ENCODE measurements at places on chromosomes 3 and 15.
A peak's percentile ranks its signal among the peaks of the same experiment; 100 is the strongest.

DNA sequence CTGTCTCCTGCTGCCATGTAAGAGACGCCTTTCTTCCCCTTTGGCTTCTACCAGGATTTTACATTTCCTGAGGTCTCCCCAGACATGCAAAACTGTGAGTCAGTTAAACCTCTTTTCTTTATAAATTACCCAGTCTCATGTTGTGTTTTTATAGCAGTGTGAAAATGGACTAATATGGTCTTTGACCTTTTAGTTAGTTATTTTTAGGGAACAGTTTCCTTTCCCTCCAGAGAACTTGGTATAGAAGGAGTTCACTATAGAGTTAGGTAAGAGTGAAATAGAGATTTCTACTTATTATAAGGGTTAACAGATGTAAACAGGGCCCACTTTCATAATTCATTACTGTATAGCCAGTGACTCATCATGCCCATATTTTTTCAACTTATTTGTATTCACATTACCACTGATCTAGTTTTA lies 170.9 kb downstream of the UNC13C start:
- no peak for DNase-seq

- DNase-seq: peak; percentile 37
Measured at GRCh38 chr3:112619295-112619694, 21.6 kb downstream of the CCDC80 start.

DNA sequence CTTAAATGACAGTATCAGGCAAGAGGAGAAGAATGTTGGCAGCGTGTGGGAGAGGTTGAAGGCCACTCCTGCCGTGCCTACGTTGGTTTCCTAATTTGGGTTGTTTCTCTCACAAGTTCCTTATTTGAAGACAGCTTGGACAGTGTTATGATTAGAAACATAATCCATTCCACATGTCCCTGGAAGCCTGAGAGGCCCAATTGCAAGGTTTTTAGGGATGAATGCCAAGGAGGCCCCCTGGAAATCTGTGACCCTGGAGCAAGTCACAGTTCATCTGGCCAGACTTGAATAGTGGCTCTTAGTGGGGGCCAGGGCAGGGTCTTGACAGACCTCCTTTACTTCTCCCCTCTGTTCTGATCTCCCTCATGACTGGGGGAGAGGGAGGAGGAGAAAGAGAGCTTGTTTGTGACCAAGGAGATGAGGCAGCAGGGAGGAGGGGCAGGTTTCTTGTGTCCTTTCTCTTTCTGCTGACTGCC lies 584.4 kb upstream of the TBL1XR1 start:
- DNase-seq: peak; percentile 80

DNA sequence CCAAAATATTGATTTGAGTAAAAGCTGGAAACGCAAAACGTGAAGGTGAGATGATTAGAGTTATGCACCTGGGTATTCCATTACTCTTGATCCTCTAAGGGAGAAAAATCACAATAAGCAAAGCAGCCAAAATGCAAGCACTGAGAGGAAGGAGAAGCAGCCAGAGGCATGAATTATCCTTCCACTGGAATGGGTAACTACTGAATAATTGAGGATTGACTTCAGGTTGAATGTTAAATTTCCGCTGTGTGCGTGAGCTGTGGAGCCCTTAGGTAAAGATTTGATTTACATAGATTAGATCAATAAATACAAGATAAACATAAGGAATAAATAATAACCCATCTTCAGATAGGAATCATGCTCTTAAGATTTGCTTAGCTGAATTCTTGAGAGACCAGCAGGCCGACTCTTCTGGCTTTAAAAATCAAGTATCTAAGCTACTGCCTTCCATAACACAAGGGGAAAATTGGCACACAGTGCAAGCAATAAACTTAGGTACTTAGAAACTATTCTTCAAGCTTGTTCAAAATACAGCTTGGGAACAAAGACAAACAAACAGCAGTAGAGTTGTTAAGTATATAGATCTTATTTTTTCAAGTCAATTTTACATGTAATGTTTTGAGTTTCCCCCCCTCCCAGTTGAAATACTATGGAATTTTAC lies 1459.5 kb downstream of the ZPLD1 start:
- DNase-seq: no peak

DNA sequence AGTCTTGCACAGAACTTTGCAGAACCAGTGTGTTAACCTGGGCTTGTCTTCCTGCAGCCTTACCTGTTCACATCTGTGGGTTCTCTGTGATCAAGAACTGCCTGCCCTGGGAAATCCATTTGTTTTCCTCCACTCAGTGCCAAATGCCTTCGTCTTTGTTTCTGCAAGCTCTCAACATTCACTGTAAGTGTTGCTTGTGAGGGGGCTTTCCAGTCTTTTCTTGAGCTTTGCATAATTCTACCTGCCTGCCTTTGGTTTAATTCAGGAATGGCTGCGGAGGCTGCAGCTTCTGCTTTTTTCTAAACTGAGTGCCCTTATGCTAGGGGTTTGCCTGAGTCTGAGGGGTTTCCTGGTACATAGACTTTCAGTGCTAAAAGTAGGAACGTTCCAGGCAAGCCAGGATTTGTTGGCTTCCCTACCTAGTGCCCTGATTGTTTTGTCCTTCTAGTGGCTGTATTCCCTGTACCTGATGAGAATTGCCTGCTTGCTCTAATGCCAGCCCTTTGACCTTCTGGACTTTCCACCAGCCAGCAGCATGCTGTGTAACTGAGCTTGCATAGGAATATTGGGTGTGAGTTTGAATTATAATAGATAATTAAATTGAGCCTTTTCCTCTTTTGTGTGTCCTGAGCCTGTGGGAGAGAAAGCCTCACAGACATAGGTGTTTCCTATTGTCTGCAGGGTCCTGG lies 96.6 kb upstream of the CLSTN2 start:
- no peak for DNase-seq

GRCh38 chr15:101201411-101202174 lies 50.3 kb downstream of the CHSY1 start:
- peak; percentile 99 for DNase-seq

GRCh38 chr3:63855333-63855940 lies 8.2 kb downstream of the THOC7 start:
- DNase-seq: no peak

DNA sequence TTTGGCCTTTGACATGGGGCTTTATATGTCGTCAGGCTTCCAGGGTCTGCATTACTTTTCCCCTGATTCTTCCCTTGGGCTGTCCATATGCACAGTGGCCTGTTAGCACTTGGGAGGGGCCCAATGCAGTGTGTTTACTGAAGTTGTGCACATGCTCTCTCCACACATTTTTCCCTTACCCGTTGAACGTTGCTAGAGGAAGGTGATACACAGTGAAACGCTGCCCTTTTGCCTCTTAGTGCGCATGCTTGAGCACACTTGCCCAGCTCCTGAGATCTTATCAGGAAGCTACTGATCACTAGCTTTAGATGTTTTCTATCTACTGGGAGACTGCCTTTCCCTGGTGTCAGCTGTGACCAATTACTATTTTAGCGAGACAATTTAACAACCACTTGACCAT lies 1198.0 kb downstream of the ROBO1 start:
- DNase-seq: no peak

- DNase-seq: no peak
Measured at GRCh38 chr3:188339410-188340295, 185.7 kb downstream of the LPP start.

DNA sequence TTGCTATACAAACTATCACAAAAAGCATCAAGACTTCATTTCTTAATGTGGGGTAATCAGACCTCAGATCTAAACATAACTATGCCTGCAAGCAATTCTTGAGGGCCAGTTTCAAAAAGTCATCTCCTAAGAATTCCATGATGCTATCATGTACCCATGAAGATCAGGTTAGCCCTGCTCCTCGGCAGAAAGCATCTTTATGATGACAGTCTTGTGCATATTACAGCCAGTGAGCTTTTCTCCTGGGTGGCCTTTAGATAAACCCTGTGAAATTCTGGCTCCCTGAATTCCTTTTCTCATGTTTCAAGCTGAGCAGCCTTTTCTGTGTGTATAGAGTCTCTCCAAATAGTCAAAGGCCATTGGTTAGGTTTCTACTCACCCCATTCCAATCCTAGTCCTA lies 201.9 kb upstream of the MCTP2 start:
- peak; percentile 34 for DNase-seq

GRCh38 chr3:66795365-66795764 lies 202.7 kb upstream of the KBTBD8 start:
- peak; percentile 58 for DNase-seq

- no peak for DNase-seq
Measured at GRCh38 chr3:160001148-160001760, 12.6 kb downstream of the IL12A start.

DNA sequence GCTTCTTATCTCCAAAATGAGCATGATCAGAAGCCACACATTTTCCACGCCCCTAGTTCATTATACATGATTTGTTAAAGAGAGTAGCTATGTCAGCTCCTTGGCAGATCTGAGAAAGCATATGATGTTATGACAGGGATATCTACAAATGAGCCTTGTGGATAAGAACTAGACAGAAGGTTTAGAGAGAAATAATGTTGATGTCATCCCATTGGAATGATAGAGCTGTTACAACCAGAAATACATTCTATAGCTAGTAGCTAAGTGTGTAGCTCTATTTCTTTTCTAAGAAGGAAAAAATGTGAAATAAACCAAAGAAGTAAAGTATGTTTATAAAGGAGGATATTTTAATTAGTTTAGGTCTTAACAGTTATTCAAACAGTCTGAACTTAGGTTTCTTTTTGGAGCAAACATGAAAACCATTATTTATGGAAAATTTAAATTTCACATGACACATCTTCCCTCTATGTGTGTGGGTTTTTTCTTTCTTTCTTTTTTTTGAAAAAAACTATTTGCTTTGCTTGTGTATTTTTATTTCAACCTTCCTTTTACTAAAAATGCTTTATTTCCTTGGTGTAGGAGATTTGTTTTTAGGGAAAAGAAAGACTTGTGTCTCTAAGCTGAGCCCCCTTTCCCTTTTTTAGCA lies 167.7 kb downstream of the GHSR start:
- peak; percentile 87 for DNase-seq

- no peak for DNase-seq
Measured at GRCh38 chr15:59237924-59238331, 31.3 kb downstream of the LDHAL6B start.

DNA sequence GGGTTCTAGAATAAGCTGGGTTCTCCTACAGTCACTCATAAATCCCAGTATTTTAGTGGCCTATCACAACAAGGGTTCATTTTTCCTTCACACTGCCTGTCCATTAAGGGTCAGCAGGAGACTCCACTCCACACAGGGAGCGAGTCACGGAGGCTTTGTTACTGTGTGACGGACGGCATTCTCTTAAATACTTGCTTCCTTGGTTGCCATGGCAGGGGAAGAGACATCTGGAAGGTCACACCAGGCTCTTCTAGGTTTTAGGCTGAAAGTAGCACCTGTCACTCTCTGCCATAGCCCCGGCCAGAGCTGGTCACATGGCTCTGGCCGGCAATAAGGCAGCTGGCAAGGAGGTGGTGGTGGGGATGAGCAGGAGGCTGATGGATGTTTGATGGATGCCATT lies 89.4 kb upstream of the ANKRD34C start:
- DNase-seq: no peak

DNA sequence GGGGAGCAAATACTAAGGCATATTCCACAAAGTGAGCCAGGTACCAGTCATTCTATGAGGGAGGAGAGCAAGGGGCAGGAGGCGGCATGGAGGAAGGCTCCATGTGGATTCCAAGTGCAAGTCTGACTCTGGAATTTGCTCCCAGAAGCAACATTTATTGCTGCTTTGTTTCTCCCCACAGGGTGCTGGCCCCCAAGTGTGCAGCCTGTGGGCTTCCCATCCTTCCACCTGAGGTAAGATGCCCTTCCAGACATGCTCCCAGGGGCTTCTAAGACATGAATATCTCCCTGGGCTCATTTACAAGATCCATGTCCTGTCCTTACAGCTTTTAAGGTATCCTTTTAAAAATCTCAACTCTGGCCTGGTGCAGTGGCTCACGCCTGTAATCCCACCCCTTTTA lies 15.9 kb upstream of the SACM1L start:
- no peak for DNase-seq

DNA sequence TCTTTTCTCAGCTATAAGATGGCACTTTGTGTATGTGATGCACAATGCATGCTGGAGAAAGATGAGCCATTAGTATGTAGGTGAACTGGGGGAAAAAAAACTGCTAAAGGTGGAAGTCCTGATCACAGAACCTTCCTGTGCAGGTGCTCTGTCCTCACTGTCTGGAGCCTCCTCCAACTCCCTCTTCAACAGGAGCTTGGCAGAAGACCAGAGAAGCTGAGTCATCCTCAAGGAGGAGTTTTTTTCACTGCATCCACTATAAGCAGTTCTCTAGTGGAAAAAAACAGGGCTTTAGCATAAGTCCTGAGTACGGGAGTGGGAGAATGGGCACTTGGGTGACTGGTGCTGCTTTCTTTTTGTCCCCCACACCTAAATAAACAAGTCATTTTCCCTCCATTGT lies 168.4 kb upstream of the CADPS start:
- DNase-seq: no peak

DNA sequence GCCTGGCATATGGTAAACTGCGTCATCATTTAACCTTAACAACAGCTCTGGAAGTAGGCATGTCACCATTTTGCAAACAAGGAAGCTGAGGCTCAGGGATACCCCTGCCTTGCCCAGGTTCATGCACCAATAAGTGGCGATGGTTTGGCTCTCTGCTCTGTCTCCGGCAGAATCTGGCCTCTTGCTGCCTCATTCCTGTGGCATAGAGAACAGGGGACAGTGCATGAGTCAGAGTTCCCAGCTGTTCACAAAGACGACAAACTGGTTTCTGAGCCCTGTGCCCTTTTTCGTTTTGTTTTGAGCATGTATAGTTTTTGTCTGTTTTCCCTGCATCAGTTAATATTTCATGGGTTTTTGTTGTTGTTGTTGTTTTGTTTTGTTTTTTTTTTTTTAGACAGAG lies 236.8 kb downstream of the OPA1 start:
- DNase-seq: peak; percentile 45

GRCh38 chr15:98174286-98174685 lies 213.8 kb downstream of the ARRDC4 start:
- DNase-seq: peak; percentile 25

- DNase-seq: no peak
Measured at GRCh38 chr3:48845170-48845569, 2.5 kb downstream of the PRKAR2A start.

- peak; percentile 86 for DNase-seq
Measured at GRCh38 chr15:57537072-57537471, 54.6 kb upstream of the MYZAP start.

- DNase-seq: peak; percentile 7
Measured at GRCh38 chr15:29452881-29453731, 183.5 kb upstream of the NSMCE3 start.

DNA sequence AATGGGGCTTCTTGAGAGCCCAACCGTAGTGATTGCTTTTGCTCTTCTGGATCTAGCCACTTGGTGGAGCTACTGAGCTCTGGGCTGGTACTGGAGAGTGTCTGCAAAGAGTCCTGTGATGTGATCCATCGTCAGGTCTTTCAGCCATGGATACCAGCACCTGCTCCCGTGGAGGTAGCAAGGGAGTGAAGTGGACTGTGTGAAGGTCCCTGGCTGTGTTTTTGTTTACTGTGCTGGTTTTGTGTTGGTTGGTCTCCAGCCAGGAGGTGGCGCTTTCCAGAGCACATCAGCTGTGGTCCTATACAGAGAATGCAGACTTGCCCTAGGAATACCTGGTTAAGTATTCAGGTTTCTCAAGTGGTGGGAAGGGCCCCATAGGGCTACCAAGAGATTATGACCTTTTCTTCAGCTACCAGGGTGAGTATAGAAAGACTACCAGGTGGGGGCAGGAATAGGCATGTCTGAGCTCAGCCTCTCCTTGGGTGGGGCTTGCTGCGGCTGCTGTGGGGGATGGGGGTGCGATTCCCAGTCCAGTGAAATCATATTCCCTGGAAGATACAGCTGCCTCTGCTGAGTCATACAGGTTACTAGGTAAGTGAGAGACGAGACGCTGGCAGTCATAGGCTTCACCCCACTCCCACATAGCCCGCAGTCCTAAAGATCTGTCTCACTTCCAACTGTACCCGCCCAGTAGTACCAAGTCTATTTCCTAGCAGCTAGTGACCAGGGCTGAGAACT lies 733.7 kb downstream of the ZNF385D start:
- DNase-seq: peak; percentile 4
